Muscle of back (tissue), 13 donors: ENCODE measurements at places on chromosomes 1 and 21.

- DNase-seq = no peak
Observed at GRCh38 chr1:16176653-16177052, 20.8 kb upstream of the EPHA2 start.

GRCh38 chr1:238628110-238628509 is 737.4 kb upstream of the ZP4 start:
- no peak for DNase-seq

- DNase-seq = no peak
Observed at GRCh38 chr1:238099871-238100270, 209.1 kb upstream of the ZP4 start.

GRCh38 chr1:73161418-73161817 is 879.1 kb upstream of the NEGR1 start:
- DNase-seq = no peak

DNA sequence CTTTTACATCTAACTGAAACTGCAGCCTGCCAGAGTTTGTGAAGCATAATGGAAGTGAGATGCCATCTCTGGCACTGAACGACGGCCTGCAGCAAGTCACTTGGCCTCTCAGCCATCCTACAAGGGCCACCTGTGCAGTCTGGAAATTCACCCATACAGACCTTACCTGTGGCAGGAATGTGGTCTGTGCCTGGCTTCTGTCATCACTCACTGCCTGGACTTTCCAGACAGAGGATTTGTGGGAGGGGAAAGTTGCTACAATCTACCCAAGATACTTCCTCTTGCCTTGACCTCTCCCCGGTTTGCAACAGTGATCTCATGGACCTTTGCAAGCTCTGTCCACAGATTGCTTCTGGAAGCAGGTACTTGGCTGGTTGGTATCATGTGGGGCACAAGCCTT is 58.4 kb upstream of the ATP1B1 start:
- no peak for DNase-seq

DNA sequence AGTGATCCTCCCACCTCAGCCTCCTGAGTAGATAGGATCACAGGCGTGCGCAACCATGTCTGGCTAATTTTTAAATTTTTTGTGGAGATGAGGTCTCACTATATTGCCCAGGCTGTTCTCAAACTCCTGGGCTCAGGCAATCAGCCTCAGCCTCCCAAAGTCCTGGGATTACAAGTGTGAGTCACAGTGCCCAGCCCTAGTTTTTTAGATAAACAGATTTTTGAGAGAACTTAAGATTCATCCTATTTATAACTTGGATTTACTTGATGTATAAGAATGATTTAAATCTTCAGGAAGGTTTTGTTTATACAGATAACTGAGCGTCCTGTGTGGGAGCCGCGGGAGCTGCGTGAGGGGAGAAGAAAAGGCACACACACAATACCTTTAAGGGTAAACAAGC is 26.2 kb downstream of the HEYL start:
- no peak for DNase-seq

GRCh38 chr21:37339552-37339939 is 27.0 kb upstream of the DYRK1A start:
- no peak for DNase-seq

GRCh38 chr1:94856004-94856403 is 35.8 kb downstream of the SLC44A3 start:
- no peak for DNase-seq

DNA sequence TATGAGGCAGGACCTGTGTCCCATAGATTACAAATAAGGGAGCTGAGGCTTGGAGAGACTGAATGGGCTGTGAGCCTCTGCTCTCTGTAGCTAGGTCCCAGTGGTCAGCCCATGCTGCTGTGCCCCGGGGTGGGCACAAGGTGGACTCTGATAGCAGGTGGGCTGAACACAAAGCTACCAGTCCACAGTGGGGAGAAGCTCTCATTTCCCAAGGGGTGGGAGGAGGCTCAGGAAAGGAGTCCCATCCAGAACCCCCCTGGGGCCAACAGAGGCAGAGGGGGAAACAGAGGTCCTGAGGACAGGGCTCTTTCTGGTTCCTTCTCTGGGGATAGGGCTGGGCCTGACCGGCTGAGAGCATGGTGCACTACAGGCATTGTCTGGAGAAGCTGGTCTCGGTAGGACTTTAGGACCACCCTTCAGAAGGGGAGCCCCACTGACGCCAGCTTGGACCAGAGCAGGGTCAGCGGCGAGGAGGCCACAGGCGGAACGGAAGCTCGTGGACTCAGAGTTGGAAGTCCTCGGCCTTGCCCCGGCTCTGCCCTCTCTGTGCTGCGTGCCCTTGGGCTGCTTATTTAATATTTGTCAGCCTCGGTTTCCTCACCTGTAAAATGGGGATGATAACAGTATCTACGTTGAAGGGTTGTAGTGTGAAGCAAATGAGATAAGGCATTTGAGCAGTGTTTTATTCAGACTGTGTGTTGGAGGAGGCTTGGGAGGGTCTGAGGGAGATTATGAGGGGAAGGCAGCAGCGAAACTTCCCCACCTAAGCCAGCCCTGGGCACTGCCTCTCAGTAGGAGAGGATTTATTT is 26.6 kb downstream of the SDE2 start:
- DNase-seq = no peak

GRCh38 chr1:230913496-230913895 is 45.2 kb upstream of the C1orf198 start:
- DNase-seq = no peak

DNA sequence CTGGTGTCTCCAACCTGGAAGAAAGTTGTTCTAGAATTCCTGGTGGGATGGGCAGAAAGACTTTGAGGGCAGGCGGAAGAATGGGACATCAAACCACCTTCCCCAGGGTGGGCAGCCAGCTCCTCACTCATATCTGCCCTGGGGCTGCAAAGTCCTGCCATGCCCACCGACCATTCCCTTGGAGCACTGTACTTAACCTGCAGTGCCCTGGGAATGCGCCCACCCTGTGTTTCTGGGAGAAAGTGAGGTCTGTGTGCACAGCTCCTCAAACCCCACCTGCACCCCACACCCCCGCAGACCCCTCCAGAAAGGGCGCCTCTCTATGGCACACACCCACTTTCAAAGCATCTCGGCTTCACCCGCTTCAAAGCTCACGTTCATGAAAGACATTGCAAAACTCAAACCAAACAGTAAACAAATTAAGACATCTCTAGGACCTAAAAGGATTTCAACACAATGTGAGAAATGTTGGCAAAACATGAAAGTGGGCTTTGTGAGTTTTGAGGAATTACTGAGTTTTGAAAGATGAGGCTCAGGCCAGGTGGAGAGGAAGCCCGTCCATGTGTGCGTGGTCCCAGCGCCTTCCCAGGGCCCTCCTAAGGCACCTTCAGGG is 25.1 kb downstream of the KRTAP10-1 start:
- DNase-seq = no peak

DNA sequence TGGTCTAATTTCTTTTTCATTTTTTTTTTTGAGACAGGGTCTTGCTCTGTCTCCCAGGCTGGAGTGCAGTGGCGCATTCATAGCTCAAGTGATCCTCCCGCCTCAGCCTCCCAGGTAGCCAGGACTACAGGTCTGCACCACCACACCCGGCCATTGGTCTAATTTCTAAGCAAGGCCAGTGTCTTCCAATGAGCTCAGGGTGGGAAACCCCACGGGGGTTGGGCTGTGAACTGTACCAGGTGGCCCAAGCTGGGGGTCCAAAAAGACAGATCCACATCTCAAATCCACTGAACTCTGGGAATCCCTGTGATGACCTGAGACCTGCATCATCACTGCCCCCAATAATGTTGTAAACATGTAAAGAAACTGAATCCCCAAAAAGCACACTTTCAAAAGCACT is 79.5 kb downstream of the BCAR3 start:
- DNase-seq = no peak

GRCh38 chr1:56098946-56099345 is 480.4 kb downstream of the PLPP3 start:
- DNase-seq = no peak

- DNase-seq = no peak
Observed at GRCh38 chr1:26305667-26306289, 658 bp downstream of the UBXN11 start.

GRCh38 chr1:54365847-54366246 is 40.3 kb downstream of the SSBP3 start:
- no peak for DNase-seq

GRCh38 chr21:44885615-44886014 is 12.1 kb upstream of the PTTG1IP start:
- no peak for DNase-seq

DNA sequence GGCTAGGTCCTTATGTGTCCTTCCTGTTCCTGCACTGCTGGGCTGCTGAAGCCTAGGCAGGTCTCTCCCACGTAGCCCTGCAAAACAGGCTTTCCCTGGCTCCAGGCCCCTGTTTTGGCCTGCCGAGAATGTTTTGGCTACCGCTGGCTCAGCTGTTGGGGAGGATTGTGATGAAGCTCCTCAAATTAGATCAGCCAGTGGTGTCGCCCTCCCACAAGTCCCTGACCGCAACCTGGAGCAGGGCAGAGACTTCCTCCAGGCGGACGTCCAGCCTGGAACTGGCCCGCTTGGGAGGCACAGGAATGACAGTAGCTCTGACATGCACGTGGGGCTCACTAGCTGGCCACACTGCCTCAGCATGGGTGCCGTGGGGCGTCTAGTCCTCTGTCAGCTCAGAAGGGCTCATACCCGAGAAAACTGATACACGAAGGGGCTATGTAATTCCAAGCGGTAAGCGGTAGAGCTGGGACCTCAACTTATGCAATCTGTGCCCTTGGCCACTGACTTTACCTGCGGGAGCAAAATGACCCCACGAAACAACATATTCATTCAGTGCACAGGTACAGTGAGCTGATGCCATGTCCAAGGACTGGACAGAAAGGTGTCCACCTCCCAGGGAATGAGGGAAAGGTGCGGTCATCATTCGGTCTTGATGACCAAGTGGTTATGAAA is 26.6 kb downstream of the DHRS3 start:
- peak; percentile 42 for DNase-seq

- DNase-seq = no peak
Observed at GRCh38 chr1:51997974-51998382, 7.5 kb upstream of the RAB3B start.

GRCh38 chr1:94542088-94542870 is 720 bp upstream of the F3 start:
- DNase-seq = peak; percentile 64

GRCh38 chr1:243748706-243749283 is 101.2 kb downstream of the AKT3 start:
- DNase-seq = peak; percentile 73

GRCh38 chr1:100456880-100457279 is 81.1 kb upstream of the GPR88 start:
- DNase-seq = no peak

GRCh38 chr1:182761396-182762395 is 27.9 kb upstream of the NPL start:
- no peak for DNase-seq

DNA sequence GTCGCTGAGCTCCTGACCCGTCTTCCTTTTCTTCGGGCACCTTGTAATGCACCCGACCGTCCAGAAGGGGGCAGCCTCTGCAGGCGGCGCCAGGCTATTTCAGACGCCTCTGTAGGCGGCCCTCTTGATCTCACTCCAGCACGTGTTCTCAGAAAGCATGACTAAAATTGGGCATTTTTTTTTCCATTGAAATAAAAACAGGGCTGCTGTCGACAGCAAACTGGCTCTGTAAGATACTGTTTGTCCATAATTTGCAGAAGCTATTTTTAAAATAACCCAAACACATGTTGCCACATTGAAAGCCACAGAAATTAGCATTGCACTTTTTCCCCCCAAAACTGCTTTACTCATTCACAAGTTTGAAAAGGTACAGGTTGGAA is 78.0 kb downstream of the STUM start:
- peak; percentile 81 for DNase-seq

DNA sequence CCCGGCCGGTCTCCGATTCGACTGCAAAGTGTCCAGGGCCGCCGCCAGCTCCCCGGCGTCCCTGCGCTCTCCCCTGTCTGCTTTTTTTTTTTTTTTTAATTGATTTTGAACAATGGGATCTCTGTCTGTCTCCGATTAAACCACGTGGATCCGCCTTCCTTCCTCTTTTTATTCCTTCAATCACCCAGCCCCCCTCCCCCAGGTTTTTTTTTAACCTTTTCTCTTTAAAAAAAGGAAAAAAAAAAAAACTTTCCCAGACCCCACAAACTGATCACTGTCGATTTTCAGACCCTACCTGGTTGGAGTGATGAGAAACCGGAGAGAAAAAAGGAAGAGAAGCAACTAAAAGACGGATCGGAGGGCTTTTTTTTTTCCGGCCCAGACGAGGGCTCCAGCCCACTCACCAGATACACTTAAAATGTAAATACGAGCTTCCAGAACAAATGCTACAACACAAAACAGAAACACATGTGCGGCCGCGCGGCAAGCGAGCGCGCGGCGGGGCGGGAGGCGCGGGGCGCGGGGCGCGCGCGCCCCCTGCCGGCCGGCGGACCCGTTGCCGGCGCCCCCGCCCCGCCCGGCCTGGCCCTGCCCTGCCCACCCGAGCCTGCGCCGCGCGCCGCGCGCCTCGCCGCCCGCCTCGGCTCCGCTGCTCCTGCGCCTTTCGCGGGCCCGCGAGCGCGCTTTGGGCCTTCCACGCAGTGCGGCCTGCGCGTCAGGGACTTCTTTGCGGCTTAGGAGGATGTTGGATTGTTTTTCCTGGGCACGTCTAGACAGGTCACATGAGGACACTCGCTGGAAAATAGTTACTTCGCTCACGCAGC is at the start of gene RCC2:
TSS of gene RCC2 (minus strand) at position 428 of the 824 bp plus-strand sequence. CDS start 1,163 bp downstream, outside the sequence.
- DNase-seq = peak; percentile 71

GRCh38 chr1:223712194-223712849 is at the start of gene CAPN2:
Gene CAPN2, plus strand, starts transcription at chr1:223712539. Its CDS starts 102 bp downstream, at chr1:223712641.
- DNase-seq = peak; percentile 89
